ENCODE measurements at places on chromosomes 4 and X.

DNA sequence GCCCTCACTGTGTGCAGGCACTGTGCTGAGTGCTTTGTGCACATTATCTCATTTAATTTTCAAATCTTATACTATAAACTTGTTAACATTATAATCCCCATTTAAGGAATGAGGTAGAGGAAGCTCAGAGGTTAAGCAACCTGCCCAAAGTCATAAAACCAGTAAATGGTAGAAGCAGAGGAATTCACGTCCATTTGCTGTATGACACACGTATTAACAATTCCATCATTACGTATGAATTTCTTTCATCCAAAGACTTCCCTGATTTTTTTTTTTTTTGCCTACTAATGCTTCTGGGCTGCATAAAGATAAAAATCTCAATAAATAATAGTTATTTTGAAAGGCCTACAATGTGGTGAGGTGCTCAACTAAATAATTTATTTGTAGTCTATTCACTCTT is 64.5 kb upstream of the H2AZ1 start:
- DNase-seq = no peak

- DNase-seq = no peak
These were observed 149.2 kb downstream of the CFAP299 start for GRCh38 chr4:80484712-80485111.

GRCh38 chrX:31603411-31604120 is 531.7 kb upstream of the FTHL17 start:
- no peak for DNase-seq

DNA sequence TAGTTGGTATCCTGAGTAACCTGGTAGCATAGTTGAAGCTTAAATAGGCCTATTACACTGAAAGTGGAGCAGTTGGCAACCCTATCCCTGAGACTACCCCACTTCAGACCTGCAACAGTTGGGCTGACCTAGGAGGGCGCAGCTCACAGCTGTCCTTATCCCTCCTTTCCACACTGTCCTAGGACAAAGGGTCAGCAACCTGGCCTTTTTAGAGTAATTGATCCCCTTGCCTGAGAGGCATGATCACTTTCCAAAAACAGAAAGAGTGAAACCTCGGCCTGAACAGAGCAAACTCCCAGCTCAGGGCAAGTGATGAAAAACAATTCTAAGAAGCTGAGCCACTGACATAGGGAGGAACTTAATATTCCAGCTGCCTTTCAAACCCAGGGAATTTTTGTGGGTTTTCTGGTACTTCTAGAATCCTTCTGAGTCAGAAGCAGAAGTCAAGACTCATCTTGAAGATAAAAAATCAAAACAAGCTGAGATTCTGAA is 94.9 kb upstream of the MYOZ2 start:
- peak; percentile 42 for DNase-seq

DNA sequence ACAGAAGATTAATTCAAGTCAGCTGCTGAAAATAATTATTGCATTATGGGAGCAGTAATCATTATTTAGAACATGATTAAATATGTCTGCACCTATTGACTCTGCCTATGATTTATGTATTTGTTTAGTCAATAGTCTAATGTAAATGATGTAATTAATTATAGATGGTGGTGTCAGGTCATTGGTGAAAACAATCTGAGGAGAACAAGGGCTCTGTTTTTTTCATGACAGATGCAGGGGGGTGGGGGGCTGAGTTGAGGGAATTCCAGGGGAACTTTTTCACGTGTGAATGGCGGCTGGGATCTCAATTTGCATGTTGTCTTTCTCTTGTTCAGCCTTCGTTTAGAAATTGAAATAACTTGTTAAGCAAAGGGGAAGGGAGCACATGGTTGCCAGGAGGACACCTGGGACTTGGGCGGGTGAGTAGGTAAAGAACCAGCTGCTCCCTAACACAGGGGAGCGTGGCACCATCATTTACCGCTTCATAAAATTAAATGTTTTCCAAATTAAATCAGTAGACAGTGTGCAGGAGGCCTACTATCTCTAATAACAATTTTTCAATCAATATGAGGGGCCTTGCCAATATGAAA is 65.4 kb downstream of the NKX6-1 start:
- DNase-seq = no peak

DNA sequence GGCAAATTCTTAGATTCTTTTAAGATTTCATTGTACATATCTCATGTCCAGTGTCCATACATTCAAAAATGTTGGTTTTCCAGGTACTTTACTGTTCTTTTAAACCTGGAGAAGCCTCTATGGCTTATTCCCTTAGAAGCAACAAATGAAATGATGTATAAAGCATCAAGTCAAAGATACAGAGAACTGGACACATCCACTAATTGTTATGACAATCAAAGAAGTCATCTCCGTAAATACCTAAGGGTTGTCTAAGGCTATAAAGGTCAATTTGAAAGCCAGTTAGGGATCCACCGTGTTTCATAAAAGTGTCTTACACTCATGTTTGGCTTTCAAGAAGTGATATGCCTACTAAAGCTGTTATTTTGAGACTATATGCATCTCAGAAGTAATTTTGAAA is 32.4 kb downstream of the UBE2D3 start:
- no peak for DNase-seq

DNA sequence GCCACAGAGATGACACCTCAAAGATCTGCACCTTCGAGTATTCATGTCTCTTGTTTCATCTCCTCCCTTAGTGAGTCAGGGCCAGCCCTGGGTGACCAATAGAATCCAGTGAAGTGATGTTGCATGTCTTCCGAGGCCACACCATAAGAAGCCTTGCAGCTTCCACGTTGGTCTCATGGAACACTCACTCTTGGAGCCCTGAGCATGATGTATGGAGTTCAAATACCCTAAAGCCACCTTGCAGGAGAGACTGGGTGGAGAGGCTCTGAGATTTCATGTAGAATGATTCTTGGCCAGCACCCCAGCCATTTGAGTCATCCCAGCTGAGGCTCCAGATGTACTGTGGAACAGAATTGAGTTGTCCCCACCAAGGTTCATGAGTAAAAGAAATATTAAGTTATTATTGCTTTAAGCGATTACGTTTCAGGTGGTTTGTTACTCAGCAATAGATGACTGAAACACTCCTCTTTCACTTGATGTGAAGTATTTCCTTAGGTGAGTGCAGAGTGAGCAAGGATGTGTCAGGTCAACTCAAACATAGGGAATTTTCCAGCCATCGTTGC is 5.0 kb upstream of the RP2 start:
- DNase-seq = no peak

- no peak for DNase-seq
These were observed 13.5 kb downstream of the SLC10A6 start for GRCh38 chr4:86835677-86836076.

DNA sequence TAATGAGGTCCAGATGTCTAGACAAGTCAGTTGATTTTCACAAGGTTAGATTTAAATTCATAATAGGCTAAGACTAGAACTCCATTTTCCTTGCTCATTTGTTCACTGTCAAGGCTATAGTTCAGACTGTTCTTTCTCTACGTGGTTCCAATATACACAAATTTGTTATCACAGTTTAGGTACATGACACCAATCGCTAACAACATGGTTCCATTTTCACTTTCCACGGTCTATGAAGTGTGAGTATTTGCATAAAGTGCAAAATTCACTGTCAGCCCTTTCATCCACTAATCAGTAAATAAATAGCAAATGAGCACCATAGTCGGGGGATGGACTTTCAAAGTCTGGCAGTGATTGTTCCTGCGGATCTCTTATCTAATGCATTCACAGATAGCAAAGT is 315.7 kb upstream of the SPOCK3 start:
- no peak for DNase-seq

- peak; percentile 43 for DNase-seq
These were observed 552.9 kb upstream of the EPHA5 start for GRCh38 chr4:66223068-66223703.

DNA sequence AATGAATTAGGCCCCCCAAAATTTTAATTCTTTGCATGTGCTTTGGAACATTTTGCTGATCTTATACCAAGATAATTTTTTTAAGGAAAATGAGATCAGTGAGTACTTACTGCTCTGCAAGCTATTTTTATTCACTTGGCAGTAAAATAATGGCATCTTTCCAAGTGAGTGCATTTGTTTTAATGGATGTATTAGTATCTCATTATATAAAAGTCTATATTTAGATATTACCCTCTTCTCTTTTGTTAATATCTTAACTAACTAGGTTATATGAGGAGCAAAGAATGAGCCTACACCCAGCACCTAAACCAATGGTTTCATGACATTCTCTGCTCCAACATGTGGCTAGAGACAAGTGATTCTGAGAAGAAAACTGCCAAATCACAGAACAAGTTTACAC is 21.1 kb upstream of the ARAF start:
- no peak for DNase-seq

- DNase-seq = no peak
These were observed 280.3 kb downstream of the ARAP2 start for GRCh38 chr4:35963974-35964515.

GRCh38 chrX:13142891-13143290 is 98.5 kb upstream of the FAM9C start:
- no peak for DNase-seq

GRCh38 chrX:19792412-19792811 is 95.0 kb downstream of the SH3KBP1 start:
- no peak for DNase-seq

DNA sequence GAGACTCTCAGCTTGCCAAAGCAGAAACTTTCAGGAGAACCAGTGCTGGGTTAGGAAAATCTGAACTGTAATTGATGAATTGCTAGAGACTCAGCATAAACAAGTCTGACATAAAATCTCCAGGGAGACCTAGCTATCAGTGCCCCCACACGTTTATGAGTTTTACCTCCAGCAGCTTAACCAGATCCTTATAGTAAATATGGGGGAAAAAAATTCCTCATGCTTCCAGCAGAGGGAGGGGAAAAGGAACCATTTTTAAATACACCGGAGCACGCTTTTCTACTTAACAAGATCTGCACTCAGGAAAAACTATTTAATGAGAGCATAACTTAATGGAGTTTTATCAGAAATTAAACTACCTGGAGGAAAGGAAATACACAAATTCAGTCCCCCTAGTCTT is 1040.7 kb upstream of the INTU start:
- no peak for DNase-seq

DNA sequence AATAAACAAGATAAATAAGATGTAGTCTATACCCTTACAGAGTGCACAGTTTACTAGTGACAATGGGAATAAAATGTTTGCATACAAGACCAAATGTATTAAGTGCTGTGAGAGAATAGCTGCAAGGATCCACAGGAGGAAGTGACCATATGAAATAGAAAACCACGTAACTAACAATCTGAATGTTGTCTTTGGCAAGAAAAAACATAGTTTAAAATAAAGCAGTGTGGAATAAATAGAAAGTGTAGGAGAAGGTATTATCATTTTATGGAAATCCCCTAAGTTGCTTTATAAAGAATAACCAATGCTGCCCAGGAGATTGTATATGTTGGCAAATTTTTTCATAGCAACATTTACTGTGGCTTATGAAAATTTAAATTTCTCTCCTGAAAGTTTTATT is 116.1 kb downstream of the PCDH7 start:
- DNase-seq = no peak

DNA sequence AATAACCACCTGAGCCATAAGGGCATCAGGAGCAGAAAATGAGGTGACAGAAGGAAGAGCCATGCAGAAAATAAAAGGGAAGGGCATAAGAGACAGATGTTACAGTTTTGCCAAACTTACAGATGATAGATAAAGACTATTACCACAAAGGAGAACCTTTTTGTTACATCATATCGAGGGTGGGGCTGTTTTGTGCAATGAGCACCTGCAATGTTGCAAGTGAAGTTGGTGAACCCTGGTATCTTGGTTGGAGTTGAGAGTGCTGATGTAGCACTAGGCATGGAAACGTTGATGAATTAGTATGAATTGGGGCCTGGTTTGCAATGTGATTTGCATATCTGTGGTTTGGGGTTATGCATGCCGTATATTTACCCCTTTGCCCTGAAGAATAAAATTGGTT is 119.8 kb upstream of the TEX13D start:
- DNase-seq = no peak

DNA sequence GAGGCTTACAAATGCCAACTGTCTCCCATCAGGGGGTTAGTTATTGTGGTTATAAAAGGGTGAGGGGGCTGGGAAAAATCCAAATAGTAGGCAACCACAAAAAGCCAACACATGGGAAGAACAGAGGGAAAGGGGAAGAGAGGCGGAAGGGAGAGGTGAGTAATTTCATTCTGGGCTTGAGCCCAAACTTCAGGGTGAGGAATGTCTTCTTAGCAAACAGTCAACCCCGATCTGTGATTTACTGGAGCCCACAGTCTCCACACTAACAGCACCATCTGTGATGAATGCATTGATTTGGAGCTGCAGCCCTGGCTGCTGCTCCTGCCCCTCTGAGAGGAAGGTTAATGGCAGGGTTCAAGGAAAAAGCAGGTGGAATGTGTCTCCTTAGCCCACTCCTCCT is 162.2 kb upstream of the GPR101 start:
- DNase-seq = no peak

- no peak for DNase-seq
These were observed 22.8 kb downstream of the VMA21 start for GRCh38 chrX:151419782-151420181.

DNA sequence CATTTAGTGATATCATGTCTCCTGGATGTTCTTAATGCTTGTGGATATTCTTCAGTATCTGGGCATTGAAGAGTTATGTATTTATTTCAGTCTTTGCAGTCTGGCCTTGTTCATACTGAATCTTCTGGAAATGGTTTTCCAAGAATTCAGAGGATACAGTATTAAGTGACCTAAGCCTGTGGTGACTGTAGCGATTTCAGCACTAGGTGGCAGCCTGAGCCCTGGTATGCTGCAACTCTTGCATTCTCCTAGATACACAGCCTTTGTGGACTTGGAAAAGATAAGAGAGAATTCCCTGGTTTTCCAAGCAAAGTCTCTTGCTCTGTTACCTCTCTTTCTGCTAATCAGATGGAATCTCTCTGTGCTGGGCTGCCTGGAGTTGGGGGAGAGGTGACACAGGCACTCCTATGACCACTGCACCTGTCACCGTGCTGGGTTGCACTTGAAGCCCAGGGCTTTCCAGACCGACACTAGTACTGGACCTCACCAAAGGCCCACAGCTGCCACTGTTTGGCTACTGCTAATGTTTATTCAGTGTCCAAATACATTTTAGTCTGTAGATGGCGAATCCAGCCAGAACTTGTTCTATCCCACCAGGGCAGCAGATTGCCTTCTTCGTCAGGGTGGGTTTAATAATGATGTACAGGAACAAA is 19.3 kb upstream of the SPIN2A start:
- peak; percentile 54 for DNase-seq

DNA sequence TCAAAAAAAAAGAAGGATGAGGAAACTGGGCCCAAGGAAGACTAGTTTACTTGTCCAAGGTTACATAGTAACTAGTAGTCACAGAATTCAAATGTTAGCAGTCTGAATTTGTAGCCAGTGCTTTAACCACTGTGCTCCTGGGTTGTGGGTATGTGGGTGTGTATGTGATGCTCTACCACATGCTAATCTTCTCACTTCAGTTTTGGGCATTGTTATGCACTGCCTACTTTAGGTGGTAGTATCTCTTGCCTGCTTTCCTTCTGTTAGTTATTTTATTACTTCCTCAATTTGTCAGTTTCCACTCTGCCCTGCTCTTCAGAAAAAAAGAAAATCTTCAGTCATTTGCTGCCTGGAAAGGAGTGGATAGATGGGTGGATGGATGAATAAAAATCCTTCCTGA is 219.2 kb downstream of the RPA4 start:
- no peak for DNase-seq

Data from SJCRH30 (cell line).